MV-4-11 (cell line): ENCODE measurements at places on chromosomes 5 and 9.
A peak's percentile ranks its signal among the peaks of the same experiment; 100 is the strongest.

DNA sequence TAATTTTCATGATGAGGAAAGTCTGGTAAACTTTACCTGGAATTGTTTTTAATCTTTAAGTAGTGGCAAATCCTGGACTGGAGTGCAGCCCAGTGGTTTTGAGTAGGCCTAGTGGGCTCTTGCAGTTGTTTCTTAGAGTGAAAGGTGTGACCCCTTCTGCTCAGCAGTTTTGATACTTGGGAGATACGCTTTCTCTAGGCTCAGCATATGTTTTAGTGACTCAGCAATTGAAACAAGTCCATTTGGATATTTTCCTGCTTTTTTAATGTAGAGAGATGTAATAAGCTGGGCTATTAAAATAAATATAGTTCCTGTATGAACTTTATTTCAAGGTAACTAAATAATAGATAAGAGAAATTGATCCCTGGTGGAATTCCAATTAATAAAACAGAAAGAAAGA lies 6.0 kb downstream of the POLR3G start:
- no peak for DNase-seq

GRCh38 chr9:17315341-17315740 lies 180.5 kb downstream of the CNTLN start:
- no peak for DNase-seq

DNA sequence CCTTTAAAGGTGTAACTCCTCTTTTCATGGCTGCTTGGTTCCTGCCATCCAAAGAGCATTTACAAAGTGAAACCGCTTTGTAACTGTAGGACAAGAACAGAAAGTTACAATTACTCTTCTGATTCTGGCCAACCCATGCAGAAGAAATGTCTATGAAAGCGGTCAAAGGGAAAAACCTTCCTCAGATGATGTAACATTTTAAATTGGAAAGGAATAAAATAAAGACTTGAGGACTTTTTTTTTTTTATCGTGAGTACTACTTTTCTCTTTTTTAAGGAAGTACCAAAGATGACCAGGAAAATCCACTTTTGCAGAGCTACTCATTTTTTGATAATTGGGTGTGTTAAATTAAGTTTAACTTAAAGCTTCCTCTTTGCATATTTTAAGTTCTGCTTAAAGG lies 13.0 kb upstream of the C9orf72 start:
- peak; percentile 57 for DNase-seq

DNA sequence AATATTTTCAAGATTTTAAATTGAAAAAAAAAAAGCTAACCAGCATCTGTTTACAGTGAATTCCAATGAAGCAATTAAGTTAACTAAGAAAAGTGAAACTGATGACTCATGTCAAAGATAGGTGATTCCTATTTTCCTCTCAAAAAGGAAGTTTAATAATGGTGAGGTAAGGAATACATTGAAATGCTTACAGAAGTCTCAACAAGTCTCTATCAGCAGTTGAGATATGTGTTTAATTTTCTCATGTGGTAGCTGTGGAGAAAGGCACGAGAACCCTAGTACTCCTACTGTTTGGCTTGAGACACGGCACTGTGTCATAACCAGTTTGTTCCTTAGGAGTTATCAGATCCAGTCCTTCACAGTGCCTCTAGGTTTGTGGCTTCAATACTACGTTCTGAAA lies 114.5 kb downstream of the SLC25A46 start:
- DNase-seq: no peak

GRCh38 chr5:148829734-148830133 lies 3.3 kb downstream of the ADRB2 start:
- no peak for DNase-seq

- no peak for DNase-seq
Observed at GRCh38 chr9:4287386-4287785, 12.5 kb downstream of the GLIS3 start.

DNA sequence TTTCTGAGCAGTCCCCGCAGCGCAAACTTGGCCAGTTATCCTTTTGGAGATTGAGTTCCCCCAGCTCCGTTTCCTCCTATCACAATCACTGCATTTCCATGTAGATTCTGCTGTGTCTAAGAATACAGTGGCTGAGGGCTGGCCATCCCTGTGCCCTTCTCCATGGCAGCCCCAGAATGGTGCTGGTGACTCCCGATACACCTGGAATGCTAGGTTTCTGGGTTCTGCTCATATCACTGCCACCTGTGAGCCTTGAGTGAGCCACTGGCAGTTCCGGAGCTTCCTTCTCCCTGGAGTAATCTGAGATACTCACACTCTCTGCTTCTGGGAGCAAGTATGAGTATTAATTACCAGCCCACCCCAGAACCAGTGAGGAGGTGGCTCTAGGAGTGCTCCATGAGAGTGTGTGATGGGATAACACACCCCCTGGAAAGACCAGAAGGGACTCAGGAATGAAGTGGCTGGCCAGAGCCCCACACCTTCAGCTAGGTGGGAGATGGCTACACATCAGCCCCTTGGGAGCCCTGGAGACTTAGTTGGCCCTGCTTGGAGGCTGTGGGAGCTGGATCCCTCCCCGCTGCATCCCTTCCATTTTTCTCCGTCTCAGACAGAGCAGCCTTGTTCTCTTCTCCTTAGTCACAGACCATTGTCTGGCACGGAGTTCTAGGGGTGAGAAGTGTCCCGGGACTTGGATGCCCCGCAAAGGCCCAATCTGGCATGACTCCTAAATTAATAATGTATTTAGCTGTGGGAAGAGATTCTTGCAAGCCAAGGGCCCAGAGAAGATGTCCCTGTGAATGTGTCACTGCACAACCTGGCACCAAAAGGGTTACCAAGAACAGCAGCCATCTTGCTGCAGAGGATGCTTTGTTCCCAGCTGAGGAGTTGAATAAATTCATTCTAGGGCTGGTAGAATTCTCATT lies 4.9 kb downstream of the PCDHGC5 start:
- DNase-seq: no peak

DNA sequence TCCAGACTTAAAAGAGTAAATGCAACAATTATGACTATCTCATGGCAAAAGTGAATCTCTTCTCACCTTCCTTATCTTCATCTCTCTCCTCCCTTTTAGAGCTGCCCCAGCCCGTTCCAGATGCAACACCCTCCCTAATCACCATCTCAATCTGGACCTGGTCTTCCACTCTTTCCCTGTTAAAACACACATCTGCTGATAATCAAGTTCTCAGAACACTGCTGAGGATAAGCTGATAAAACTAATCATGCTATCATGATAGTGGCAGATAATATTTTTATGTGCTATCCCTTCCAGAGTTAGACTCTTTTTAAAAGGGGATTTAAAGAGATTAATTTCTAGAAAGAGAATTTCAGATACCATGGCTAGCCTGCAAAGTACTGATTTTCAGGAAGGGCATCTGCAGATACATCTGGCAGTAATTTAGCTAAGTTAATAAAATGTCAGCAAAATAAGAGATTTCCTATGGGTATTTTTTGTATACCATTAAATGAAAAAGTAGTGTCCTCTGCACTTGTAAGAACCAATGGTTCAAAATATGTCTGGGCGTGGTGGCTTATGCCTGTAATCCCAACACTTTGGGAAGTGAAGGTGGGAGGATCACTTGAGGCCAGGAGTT lies 17.2 kb downstream of the SGTB start:
- no peak for DNase-seq

GRCh38 chr9:111983484-111983908 lies 86.9 kb downstream of the UGCG start:
- DNase-seq: peak; percentile 84

DNA sequence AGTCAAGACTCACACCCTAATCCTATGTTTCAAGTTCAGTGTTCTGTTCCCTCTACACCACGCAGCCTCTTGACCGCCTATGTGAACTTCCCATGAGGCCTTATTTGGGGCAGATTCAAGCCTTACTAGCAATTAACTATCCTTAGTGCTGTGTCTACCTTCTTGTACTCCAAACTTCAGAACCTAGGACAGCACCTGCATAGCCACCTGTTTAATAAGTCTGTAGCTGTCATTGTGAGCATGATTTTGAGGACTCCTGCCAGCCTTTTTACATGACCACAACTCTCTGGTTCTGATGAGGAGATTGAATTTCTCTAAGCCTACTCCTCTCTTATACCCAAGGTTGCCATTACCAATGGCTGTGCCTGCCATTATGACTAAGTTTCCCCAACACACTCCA lies 50.8 kb upstream of the PCSK1 start:
- no peak for DNase-seq

GRCh38 chr9:127502706-127503378 lies 51.5 kb downstream of the LRSAM1 start:
- DNase-seq: no peak

GRCh38 chr5:88930335-88930734 lies 47.4 kb upstream of the MEF2C start:
- no peak for DNase-seq

GRCh38 chr5:59746241-59746765 lies 147.2 kb downstream of the PDE4D start:
- no peak for DNase-seq

- no peak for DNase-seq
Observed at GRCh38 chr5:26295541-26295940, 742.8 kb downstream of the CDH9 start.

GRCh38 chr5:144485540-144485939 lies 314.9 kb downstream of the KCTD16 start:
- no peak for DNase-seq

DNA sequence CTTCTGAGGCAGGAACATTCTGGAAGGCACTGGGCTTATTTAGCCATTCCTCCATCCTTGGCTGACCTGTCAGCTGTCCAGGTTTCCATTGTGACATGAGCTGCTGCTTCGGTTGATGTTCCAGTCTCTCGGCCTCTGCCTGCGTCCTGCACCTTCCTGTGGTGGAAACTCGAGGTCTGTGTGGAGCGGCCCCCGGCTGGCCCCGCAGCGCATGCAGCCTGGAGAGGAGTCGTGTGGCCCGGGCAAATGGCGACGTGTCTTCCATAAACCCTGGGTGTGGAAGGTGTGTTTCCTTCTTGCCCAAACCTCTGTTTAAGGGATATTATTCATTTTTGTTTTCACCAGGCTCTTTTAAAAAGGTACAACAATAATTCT lies 36.5 kb upstream of the SLC9A3 start:
- no peak for DNase-seq

- peak; percentile 56 for DNase-seq
Observed at GRCh38 chr5:78699552-78700153, 51.1 kb upstream of the LHFPL2 start.

DNA sequence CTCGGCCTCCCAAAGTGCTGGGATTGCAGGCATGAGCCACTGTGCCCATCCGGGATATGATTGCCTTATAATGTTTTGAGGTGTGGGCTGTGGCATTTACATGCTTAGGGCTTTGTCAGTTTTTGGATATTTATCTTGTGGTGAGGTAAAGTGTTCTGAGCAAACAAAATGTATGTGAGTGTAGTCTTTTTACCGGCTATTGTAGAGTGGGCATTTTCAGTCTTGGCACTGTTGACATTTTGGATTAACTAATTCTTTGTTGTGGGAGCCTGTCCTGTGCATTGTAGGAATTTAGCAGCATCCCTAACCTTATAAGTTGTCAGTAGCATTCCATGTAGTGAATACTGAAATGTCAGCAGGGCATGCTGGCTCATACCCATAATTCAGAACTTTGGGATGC lies 21.6 kb downstream of the G3BP1 start:
- no peak for DNase-seq

GRCh38 chr5:122879076-122879475 lies 33.7 kb downstream of the SNX24 start:
- no peak for DNase-seq

GRCh38 chr5:59126708-59127573 lies 544.1 kb downstream of the RAB3C start:
- DNase-seq: no peak

GRCh38 chr9:26956860-26957233 lies 635 bp downstream of the IFT74 start:
- no peak for DNase-seq

DNA sequence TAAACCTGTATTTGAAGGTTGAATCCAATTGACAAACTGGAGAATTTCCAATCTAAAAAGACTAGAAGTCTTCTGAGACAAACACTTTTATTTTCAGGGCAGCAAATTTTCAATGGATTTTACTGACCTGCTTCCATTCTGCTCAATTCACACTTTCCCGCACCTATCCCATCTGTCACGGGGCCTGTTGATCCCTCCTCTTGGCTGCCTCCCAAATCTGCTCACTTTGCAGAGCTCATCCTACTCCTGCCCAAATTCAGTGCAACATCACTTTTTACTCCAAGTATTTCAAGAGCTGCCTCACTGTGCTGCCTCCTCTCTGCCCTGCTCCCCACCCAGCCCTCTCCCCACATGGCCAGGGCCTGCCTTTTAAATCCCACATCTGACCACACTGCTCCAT lies 35.1 kb downstream of the GOLM1 start:
- no peak for DNase-seq

- DNase-seq: no peak
Observed at GRCh38 chr5:116370149-116370548, 204.5 kb downstream of the SEMA6A start.

GRCh38 chr9:132194508-132194907 lies 32.6 kb downstream of the NTNG2 start:
- DNase-seq: no peak

DNA sequence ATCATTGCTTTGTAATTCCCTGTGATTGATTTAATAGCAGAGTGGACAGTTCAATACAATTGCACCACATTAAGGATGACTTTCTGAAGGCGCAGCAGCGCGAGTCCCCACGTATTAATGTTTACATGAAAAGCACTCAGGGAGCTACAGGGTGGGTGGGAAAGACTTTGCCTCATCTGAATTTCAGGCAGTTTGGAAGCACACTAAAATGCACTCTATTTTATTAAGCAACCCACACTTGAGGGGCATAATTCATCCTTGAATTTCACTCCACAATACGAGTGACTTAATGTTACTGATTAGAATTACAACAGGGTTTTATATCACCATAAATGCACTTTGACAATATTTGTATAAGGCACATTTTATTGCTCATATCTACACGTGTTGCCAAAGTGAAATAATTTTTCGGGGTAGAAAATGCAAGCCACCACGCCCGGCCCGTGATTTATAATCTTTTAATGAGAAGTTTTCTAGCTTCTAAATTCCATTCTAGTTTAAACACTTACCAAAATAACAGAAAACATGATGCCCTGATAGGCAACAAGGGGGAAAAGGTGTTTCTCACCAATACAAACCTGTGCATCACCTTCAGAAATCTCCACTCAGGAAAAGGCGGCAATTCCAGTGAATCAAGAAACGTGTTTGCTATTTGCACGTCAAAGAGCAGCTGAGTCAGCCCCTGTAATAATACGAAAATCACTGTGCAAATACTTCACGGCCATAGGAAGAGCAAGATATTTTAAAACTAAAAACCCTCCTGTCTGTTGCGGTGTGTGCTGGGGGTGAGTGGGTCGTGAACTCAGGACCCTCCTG lies 40.5 kb downstream of the IRX4 start:
- DNase-seq: no peak
